ENCODE measurements at places on chromosomes 11 and 22. TPM values are rescaled to one million over a fixed set of nuclear protein-coding genes. Genes with fewer than 3 reads are reported as not detected.

Gene AHNAK
- total RNA-seq: 2,181 TPM

Gene DESI1
- 23.3 TPM for total RNA-seq

Gene UPB1
- 0.13 TPM for total RNA-seq

Gene PATE3
- total RNA-seq: not detected

Gene LRRC56
- total RNA-seq: 0.20 TPM

Gene GRK3
- 4.2 TPM for total RNA-seq

Gene TRIM68
- total RNA-seq: 12.0 TPM

Gene CASP12
- 1.2 TPM for total RNA-seq

Gene CABP4
- total RNA-seq: 0.13 TPM

Gene MMP13
- total RNA-seq: not detected

Gene BTG4
- total RNA-seq: not detected

Gene ACO2
- total RNA-seq: 146 TPM

Gene CARD18
- not detected for total RNA-seq

Gene OR4A16
- total RNA-seq: not detected

Gene TMEM121B
- 0.31 TPM for total RNA-seq

Gene TTC36
- total RNA-seq: 2.1 TPM

Gene OR4D10
- not detected for total RNA-seq

Gene CCDC89
- total RNA-seq: 1.7 TPM
